NCI-H446 (cell line): ENCODE measurements at places on chromosomes 2 and 18.

GRCh38 chr2:16069663-16069932, 129.2 kb downstream of the MYCN start:
- no peak for DNase-seq

DNA sequence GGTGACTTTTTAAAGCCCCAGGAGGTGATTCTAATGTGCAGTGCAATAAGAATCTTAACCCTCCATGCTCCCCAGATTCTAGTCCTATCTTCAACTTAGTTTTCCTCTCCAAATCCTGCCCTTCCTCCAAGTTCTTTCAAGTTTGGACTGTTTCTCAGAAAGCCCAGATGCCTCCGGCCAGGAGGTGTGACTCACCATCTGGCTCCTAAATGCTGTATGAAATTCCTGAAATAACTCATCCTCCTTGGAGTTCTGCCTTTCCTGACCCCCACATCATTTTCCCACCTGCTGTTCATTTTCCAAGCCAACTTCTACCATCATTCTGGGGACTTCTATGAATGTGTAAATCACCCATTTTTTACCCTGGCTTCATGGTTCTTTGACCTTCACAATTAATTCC, 118.2 kb upstream of the NOL4 start:
- peak; percentile 80 for DNase-seq

DNA sequence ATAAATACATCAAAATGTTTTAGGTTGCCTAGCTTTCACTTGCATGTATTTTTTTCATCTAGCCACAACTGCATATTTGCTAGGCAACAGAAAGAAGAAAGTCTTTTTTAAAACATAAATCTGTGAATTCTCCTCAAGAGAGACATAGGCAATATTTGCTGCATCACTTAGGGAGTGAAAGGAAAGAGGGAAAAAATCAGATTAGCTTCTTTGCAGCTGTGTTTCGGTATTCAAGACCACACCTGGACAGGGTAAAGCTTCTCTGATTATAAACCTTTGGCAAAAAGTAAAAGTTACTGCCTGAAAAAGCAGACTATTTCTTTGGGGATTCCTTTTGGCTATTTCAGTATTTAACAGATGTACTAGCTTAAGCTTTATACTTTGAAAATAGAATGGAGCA, 280.9 kb upstream of the ZSWIM2 start:
- no peak for DNase-seq

- no peak for DNase-seq
These were observed 108.8 kb upstream of the SLC1A4 start for GRCh38 chr2:64880193-64880951.

DNA sequence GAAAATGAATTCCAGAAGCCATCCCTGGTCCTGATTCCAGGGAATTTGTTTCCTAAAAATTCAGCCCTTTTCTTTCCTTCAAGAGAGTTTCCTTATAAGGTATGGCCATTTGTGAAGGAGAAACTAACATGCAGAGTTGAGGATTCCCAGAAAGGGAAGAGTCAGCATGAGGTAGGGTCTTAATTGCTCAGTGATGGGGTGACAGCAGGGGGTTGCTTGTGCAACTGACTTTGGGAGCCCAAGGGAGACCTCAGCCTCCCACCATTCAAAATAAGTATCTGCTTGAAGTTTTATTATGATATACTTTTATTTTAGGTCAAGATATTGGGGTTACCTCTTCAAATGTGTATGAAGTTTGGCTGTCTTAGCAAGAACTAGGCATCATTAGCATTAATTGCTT, 74.9 kb upstream of the CELF4 start:
- DNase-seq = no peak
